ENCODE measurements at places on chromosomes 5 and 9.

DNA sequence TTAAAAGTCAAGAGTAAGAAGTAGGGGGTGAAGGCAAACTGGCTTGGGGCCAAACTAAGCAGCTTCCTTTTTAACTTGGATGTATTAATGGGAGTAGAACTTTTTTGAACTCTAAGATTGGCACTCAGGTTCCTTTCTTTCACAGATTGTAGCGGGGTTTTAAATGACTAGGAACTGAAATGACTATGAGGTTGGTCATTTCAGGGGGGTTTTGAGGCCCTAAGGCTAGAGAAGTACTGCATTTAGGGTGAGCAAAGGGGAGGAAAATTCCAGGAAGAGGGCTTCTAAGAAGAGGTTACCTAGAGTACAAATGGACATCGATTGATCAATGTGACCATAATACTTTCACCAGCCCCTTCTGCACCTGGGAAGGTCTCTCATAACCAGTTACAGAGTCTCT lies 381.8 kb downstream of the MLLT3 start:
- no peak for DNase-seq

- DNase-seq = no peak
These were observed 34.4 kb upstream of the GNE start for GRCh38 chr9:36292641-36293040.

- peak; percentile 67 for DNase-seq
These were observed 1152.9 kb upstream of the CDH6 start for GRCh38 chr5:30040488-30041118.

DNA sequence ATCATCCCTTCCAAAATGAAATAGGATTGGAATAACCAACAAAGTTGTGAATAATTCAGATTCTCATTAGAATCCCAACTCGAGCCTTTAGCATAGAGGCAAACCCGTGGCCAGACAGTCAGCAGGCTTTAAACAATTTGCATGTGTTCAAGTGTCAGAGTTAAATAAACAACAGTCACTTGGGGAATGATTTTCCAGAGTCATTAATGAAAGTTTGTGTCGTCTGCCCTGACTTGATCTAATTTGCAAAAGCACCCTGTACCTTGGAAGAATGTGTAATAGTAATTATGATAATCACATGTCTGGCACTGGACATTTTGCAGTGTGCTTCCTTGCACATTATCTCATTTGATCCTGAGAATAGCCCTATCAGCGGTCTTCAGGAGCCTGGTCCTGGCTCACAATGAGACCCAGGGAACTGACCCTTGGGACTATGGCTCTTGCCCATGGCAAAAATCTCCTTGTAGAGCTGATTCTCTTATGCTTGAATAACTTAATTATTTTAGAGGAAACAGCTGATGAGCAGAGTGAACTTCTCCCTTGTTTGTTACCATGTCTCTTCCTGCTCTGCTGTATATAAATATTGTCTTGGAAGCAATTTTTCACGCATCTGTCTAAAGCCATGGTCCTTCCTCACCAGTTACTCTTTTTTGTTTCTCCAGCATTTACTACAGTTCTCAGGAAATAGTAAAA lies 272.7 kb downstream of the NR3C1 start:
- no peak for DNase-seq

Data from nephron progenitor cell (in vitro differentiated cells).